ENCODE measurements at places on chromosomes 11 and 22. TPM values are rescaled to one million over a fixed set of nuclear protein-coding genes. Genes with fewer than 3 reads are reported as not detected.
A peak's percentile ranks its signal among the peaks of the same experiment; 100 is the strongest.

Gene VSIG2
- total RNA-seq, result not detected

Gene CBX7
- total RNA-seq, result 1.4 TPM

Gene FDXACB1
- total RNA-seq, result 4.7 TPM

Gene MYO7A
- total RNA-seq, result 0.29 TPM

Gene OR52E6
- total RNA-seq, result not detected

- DNase-seq, result no peak
Observed at GRCh38 chr22:31287818-31288495, 4.3 kb downstream of the PIK3IP1 start.

DNA sequence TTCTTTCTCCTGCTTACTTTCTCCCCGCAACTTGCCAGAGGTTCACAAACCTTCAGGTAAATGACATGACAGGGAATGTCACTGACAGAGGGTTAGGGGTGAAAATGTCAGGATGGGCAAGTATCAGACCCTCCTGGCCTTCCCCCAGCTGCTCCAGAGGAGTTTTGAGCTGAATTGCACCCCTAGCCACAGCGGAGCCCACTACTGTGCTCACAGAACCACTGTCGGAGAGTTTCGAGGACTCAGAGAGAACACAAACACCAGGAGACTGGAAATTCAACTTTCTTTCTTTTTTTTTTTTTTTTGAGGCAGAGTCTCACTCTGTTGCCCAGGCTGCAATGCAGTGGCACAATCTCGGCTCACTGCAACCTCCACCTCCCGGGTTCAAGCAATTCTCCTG lies 21.5 kb upstream of the P2RY2 start:
- DNase-seq, result no peak

GRCh38 chr11:64122411-64123410 lies 43.2 kb downstream of the MACROD1 start:
- DNase-seq, result no peak

- no peak for DNase-seq
Observed at GRCh38 chr11:67272327-67273259, 6.3 kb downstream of the GRK2 start.

GRCh38 chr11:28739489-28740280 lies 631.5 kb downstream of the METTL15 start:
- no peak for DNase-seq

DNA sequence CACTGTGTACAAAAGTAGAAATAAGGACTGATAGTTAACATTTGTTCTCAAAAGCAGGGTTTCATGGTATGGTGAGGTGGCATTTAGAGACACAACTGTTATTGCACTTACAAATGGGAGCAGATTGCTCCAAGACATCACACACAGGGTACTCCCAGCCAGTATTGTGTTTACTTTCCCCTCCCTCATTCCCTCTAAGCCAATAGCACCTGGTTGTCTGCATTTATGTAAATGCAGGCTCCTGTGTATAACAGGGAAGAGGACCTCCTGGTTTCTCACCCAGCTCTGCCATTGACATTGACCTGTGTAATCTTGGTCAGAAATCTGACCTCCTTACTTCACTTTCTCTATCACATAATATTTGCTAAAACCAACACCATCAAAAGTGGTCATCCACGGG lies 154.4 kb downstream of the NAV2 start:
- no peak for DNase-seq

DNA sequence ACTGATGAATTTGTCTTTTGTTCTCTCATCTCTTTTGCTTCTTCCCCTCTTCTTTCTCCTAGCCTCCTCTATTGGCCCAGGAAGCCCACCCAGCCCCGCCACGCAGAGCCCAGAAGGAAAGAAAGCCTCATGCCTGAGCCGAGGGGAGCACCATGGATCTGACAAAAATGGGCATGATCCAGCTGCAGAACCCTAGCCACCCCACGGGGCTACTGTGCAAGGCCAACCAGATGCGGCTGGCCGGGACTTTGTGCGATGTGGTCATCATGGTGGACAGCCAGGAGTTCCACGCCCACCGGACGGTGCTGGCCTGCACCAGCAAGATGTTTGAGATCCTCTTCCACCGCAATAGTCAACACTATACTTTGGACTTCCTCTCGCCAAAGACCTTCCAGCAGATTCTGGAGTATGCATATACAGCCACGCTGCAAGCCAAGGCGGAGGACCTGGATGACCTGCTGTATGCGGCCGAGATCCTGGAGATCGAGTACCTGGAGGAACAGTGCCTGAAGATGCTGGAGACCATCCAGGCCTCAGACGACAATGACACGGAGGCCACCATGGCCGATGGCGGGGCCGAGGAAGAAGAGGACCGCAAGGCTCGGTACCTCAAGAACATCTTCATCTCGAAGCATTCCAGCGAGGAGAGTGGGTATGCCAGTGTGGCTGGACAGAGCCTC lies 3.8 kb downstream of the ZBTB16 start:
- DNase-seq, result no peak

DNA sequence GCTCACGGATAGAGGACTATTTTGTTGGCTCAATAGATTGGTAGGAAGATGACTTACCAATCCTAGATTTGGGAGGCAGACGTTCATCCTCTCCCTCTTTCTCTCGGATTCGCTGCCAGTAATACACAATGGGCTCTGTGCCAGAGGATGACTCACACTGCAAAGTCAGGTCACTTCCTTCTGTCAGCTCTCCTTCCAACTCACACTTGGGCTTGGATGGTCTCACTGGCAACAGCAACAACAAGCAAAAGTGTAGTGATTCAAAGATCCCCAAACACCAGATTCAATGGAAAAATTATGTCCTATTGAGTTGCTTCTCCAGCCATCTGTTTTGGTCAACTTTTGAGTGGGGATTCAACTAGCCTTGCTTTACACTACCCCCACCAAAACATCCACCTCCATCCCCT lies 21.7 kb upstream of the HSPA8 start:
- DNase-seq, result peak; percentile 99

DNA sequence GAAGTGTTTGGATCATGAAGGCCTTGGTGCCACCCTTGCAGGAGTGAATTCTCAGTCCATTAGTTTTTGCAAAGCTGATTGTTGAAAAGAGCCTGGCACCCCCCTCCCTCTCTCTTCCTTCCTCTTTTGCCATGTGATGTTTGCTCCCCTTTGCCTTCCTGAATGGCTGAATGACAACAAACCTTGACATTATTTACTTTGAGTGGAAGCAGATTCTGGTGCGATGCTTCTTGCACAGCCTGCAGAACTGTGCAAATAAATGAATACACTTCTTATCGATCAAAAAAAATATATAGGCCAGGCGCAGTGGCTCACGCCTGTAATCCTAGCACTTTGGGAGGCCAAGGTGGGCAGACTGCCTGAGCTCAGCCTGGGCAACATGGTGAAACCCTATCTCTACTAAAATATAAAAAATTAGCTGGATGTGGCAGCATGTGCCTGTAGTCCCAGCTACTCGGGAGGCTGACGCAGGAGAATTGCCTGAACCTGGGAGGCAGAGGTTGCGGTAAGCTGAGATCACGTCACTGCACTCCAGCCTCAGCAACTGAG lies 2.0 kb upstream of the NARS2 start:
- DNase-seq, result no peak

DNA sequence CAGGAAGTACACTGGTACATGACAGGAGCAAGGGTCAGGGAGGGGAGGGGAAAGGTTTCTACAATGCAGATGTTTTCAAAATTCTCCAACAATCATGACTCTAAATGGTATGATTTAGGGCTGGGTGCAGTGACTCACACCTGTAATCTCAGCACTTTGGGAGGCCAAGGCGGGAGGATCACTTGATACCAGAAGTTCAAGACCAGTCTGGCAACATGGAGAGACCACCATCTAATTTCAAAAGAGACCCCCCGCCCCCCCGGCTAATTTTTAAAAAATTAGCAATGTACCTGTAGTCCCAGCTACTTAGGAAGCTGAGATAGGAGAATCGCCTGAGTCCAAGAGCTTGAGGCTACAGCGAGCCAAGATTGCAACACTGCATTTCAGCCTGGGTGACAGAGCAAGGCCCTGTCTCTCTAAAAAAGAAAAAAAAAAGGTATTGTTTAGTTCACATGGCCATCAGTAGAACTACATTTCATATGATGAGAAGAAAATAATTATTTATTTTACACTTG lies 15.9 kb upstream of the OLFML1 start:
- DNase-seq, result no peak

Measured in RPMI7951 (cell line).